ENCODE measurements at places on chromosomes 2 and 18. TPM values are rescaled to one million over a fixed set of nuclear protein-coding genes. Genes with fewer than 3 reads are reported as not detected.

The SKOR2 gene
- not detected for total RNA-seq

The ANTXR1 gene
- total RNA-seq = 181 TPM

The RFTN2 gene
- 0.40 TPM for total RNA-seq

The OSBPL6 gene
- total RNA-seq = 18.1 TPM

The ST8SIA3 gene
- total RNA-seq = not detected

The RAD51AP2 gene
- total RNA-seq = under 0.01 TPM

The UGT1A8 gene
- not detected for total RNA-seq

The BUB1 gene
- total RNA-seq = 85.4 TPM

The AMER3 gene
- total RNA-seq = not detected

The KLHL14 gene
- not detected for total RNA-seq

The TMEM37 gene
- total RNA-seq = not detected

The RIT2 gene
- not detected for total RNA-seq

- DNase-seq = no peak
Measured at GRCh38 chr2:119859528-119859927, 99.8 kb downstream of the PTPN4 start.

- no peak for DNase-seq
Measured at GRCh38 chr2:202679980-202680379, 45.2 kb downstream of the FAM117B start.

DNA sequence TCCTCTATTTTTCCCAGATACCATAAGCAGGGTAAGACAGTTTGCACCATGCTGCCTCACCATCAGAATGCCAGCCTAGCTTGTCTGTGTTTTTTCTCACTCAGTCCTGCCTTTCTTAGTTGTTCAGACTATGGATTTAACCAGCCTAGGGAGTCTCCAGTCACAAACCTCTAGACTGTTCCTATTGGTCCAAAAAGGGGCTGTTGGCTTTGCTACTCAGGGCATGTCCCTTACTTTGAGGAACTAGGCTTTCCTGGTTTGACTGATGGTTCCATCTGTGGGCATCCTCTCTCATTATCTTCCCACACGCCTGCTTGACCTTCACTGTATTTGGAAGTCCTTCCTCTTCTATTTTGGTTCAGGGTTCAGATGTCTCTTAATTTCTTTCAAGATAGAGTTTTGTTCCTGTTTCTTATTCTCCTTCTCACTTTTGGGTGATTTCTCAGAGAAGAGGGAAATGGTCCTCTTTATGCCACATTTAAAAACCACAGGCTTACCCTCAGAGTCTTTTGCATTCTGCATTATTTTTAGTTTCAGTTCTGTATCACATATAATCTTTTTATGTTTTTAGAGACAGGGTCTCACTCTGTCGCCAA, 31.3 kb upstream of the TMEM131 start:
- DNase-seq = peak; percentile 21

DNA sequence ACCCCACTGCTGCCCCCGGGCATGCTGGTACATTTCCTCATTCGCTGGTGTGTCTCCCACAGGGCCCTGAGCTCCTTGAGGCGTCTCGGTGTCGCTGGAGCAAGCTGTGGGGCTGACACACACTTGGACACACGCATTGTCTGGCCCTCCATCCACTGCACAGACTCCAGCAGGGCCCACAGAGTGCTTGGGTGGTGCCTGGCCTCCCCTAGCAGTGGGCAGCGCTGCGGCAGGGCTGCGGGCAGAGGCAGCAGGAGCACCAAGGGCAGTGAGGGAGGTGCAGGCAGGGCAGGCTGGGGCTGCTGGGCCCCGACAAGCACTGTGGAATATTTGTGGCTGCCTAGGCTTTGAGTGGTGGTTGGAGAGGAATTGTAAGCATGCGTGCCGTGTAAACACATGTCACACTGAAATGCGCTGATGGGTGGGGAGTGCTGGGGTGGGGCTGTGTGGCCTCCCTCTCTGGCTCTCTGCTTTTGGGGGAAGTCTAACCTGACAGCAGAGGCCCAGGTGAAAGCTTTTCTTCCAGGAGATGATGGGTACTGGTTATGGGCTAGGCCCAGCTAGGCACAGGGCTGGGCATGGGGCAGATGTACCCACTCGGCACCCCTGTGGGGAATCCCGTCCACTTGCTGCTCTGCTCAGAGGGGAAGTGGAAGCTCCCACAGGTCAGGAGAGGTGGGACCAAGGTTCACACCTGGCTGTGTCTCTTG, 55.5 kb upstream of the HS6ST1 start:
- no peak for DNase-seq

GRCh38 chr2:218880102-218880858, at the start of gene WNT10A:
Gene WNT10A, plus strand, starts transcription at chr2:218880852. Its CDS starts 144 bp downstream, at chr2:218880996.
- no peak for DNase-seq

DNA sequence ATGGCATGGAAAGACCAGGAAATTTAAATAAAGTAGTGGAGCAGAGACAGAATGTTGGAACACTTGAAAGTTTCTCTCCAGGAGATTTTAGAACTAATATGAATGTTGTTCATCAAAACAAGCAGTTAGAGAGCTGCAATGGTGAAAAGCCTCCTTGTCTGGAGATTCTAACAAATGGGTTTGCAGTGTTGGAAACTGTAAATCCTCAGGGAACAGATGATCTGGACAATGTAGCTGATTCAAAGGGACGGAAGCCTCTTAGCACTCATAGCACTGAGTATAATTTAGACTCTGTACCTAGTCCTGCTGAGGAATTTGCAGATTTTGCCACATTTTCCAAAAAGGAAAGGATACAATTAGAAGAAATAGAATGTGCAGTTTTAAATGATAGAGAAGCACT, 27.7 kb downstream of the AFTPH start:
- DNase-seq = no peak

- no peak for DNase-seq
Measured at GRCh38 chr2:149824136-149824535, 236.6 kb upstream of the MMADHC start.

DNA sequence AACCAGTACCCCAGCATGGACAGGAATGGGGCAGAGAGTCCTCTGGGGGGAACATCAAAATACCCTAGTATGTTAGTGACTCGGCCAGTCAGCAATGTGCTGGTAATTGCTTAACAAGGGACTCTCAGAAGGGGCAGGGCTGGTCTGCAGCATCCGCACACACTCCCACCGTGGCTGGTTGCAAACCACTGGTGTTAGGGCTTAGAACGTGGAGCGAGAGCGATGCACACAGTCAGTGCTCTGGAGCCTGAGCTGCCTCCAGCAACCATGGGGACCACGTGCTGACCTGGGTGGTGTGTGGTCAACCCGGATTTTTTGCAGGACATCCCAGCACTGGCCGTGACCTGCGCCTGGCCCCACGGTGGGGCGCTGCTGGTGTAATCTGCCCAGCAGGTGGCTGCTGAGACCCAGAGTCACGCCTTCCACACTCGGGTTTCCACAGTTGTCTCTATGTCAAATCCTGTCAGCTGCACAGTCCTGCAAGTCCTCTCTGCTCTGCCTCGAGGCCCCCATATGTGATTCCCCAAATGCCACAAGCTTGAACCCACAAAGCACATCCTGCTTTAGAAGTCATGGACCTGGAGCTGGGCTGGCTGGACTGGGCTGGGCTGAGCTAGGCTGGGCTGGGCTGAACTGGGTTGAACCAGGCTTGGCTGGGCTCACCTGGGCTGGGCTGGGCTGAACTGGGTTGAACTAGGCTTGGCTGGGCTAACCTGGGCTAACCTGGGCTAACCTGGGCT, 50.6 kb upstream of the GPC1 start:
- DNase-seq = peak; percentile 49

- no peak for DNase-seq
Measured at GRCh38 chr2:148971547-148971946, 67.0 kb upstream of the LYPD6B start.

GRCh38 chr2:32264422-32265105, at the start of gene NLRC4:
Gene NLRC4, minus strand, starts transcription at chr2:32264886. Its CDS starts 8,111 bp downstream, at chr2:32256775.
- DNase-seq = no peak

DNA sequence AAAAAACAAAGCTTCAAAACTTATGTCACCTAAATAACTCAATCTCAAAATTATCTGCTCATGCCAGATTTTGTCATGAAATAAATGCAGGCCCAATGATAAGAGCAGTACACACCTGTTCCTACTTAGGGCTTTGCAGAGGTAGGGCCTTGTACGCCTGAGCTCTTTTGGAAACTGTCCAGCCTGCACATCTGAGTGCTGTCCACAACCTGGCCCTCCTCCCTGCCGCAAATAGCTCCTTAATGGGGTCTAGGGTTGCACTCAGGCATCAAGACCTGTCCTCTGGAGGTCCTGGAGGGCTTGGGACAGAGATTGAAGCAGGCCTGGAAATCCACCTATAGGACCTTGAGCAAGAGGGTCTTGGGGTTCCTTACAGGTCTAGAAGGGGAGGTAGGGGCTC, 115.4 kb upstream of the CCDC195 start:
- DNase-seq = no peak

GRCh38 chr2:207746131-207746530, 23.6 kb downstream of the FZD5 start:
- DNase-seq = peak; percentile 55

DNA sequence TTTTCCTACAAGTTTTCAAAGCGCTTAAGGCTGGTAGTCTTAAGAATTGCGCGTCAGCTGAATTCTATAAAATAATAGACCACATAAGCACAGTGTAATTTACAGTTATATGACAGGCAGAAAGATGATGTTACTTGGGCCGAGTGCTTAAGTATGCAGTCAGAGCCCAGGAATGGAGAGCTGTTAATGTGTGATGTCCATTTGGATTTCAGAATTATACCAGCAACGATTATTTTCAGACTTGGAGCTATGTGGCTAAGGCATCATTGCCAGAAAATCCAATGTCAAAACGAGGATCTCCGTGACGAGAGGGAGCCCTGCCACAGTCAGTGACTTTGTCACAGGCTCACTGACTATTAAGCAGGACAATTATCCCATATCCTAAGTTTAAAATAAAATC, 3.4 kb downstream of the KLF7 start:
- DNase-seq = no peak

GRCh38 chr2:67156796-67157195, 240.3 kb upstream of the ETAA1 start:
- no peak for DNase-seq

DNA sequence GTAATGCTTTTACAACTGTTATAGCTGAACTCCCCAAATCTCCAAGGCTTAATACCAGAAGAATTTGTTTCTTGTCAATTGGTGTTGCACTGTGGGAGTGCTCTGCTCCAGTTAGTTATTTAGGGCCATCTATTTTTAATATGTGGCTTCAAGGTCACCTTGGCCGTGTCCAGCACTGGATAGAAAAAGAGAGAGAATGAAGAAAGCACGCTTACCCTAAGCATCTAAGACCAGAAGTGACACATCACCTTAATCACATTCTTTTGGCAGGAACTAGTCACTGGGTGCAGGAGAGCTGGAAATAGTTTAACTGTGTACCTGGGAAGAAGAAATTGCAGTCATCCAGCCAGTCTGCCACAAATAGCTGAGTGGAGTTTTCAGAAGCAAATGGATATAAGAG, 78.8 kb downstream of the VWC2L start:
- DNase-seq = no peak

GRCh38 chr2:10891390-10891789, 20.3 kb upstream of the KCNF1 start:
- DNase-seq = no peak

DNA sequence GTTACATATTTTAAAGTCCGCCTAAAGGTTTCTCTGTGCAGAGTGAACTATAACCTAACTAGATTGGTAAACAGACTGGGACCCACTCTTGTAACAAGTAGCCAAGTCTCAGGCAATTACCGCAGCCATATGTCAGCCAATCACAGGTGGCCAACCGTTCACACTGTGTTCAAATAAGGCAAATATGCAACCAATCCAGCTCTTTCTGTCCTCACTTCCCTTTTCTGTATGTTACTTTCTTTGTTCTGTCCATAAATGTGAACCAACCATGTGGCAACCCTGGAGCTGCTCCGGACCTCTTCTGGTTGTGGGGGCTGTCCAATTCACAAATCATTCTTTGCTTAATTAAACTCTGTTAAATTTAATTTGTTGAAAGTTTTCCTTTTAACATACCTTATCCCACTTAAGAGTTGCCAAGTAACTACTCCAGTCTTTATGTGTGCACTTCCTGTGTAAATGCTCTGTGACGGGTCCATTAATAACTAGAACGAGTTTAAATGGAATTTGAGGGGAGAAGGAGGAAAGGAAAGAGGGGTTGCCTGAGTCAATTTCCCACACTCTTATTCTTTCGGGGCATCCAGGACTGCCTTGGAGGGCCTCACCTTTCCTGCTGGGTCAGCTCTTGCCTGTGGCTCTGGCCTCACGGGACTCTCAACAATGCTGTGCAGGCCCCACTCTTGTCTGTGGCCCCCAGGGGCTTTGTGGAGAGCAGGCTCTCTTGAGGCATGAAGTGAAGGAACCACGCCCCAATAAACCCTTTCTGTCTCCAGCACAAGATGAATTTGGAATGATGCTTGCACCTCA, 6.6 kb upstream of the RPL37A start:
- no peak for DNase-seq

DNA sequence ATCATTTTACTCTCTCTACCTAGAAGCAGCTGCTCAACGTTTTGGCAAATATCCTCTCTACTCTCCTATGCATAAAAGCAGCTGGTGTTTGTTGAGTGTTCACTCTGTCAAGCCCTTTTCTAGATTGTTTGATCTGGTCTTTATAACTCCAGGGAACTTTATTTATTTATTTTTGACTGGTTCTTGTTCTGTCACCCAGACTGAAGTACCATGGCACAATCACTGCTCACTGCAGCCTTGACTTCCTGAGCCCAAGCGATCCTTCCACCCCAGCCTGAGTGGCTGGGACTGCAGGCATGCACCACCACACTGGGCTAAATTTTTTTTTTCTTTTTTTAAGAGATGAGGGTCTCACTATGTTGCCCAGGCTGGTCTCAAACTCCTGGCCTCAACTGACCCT, 12.7 kb downstream of the CATIP start:
- DNase-seq = no peak

GRCh38 chr2:64352292-64352691, 101.7 kb upstream of the LGALSL start:
- DNase-seq = no peak

DNA sequence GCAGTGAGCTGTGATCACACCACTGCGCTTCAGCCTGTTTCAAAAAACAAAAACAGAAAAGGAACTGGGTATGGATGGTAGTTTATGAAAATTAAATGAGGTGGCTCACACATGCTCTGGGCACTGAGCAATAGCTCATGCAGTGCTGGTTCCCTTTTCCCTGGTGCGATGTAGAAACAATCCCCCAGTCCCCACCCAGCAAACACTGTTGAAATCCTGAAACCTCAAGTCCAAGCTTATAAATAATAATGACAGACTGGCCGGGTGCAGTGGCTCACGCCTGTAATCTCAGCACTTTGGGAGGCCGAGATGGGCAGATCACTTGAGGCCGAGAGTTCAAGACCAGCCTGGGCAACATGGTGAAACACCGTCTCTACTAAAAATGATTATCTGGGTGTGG, 55.4 kb upstream of the SMAD2 start:
- DNase-seq = no peak

DNA sequence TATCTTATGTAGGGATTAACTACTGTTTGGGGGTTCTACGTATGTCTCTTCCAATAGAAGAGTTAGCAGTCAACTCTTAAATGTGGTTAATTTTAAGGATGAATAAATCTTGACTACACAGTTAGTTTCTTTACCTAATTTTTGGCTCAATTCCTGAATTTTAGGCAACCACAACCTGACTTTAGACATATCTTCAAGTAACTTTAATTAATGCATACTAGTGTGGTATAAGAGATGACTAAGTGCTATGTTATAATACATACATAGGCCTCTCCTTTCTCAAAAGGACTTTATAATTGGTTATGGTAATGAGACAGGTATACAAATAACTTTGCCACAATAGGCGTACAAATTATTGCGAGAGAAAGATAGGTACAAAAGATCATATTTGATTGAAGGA, 312.0 kb downstream of the IRS1 start:
- no peak for DNase-seq

Measured in LHCN-M2 (cell line).